Right lobe of liver (tissue), 6 donors: ENCODE measurements at places on chromosomes 7 and 10.

GRCh38 chr7:155962191-155962967 lies 150.1 kb upstream of the SHH start:
- DNase-seq = no peak

DNA sequence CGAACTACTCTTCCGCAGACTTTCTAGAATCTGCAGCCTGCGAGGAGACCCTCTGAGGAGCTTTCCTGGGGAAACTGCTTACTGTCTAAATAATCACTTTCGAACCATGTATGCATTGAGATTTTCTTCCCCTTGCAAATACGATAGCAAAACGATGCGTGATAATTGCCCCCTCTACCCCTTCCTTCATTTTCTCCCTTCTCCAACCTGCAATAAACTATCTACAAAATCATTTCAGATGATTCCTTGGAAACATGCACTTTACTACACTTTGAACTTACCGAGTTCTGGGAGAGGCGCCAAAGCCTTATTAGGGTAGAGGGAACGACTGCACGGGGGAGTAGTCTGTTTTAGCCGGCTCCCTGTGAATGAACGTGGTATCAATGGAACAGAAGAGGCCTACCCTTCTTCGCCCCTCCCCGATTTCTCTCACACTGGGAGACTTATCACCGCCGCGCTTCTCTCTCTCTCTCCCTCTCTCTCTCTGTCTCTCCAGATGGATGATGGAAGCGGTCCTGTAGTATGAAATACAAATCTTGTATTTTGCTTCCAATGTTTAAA lies at the start of gene FGFBP3:
Gene FGFBP3 (minus strand): TSS at position 370 of the 561 bp plus-strand sequence. CDS start 517 bp downstream, outside the sequence.
- no peak for DNase-seq

DNA sequence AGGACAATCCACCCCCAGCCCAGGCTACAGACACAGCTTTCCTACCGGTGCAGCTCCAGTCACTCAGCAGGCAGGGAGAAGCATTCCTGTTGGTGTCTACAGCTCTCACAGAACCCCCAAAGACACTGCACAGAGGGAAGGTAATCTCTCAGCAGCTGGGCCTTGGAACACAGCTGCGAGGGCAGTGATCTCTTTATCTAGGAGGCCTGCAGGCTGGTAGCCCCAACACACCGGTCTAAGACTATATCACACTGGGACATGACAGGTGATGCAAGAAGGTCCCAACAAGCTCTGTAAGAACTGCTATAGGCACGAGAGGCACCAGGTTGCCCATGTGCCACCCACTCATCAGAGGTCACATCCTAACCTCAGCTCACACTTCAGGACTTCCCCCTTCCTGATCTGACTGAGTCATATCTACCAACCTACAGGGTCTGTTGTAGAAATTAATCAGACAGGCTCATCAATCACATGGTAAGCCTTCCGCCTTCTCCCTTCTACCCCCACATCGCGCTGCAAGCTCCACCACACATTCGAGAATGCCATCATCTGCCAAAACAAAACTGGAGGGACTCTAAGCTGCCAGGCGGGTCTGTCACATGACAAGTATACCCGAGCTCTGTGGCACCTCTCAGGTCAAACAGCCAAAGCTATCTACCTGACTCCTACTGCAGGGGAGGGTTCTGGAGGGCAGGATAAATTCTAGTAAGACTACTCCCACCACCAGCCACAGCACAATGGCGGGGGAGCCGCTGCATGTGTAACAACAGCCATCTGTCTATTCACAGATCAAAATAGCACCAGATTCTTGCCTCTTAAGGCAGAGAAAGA lies 26.1 kb downstream of the FAM53B start:
- DNase-seq = no peak

- no peak for DNase-seq
Measured at GRCh38 chr7:34841326-34841725, 183.3 kb downstream of the NPSR1 start.

GRCh38 chr10:5233324-5233723 lies 36.7 kb downstream of the AKR1C4 start:
- no peak for DNase-seq

- DNase-seq = peak; percentile 91
Measured at GRCh38 chr7:28005075-28005846, 175.3 kb downstream of the JAZF1 start.
